ENCODE measurements at places on chromosomes 2 and 18.
A peak's percentile ranks its signal among the peaks of the same experiment; 100 is the strongest.

DNA sequence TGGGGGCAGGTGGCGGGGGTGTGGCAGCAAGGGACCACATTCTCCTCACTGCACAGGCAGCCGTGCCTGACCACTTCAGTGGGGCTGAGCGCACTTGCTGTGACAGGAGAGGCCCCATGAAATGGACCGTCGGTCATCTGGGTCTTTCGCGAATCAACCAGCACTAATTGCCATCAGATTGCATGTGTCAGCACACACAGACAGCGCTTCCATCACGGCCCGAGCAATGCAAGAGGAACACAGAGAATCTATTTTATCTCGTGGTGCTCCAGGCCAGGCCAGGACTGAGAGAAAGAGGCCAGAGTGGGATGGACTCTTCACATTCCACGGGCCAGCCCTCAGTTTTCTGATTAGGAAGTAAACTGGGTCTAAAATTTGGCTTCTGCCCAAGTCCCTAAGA is 87.0 kb downstream of the EIPR1 start:
- no peak for DNase-seq

GRCh38 chr2:112767693-112768330 is 3.4 kb upstream of the CKAP2L start:
- DNase-seq: no peak

DNA sequence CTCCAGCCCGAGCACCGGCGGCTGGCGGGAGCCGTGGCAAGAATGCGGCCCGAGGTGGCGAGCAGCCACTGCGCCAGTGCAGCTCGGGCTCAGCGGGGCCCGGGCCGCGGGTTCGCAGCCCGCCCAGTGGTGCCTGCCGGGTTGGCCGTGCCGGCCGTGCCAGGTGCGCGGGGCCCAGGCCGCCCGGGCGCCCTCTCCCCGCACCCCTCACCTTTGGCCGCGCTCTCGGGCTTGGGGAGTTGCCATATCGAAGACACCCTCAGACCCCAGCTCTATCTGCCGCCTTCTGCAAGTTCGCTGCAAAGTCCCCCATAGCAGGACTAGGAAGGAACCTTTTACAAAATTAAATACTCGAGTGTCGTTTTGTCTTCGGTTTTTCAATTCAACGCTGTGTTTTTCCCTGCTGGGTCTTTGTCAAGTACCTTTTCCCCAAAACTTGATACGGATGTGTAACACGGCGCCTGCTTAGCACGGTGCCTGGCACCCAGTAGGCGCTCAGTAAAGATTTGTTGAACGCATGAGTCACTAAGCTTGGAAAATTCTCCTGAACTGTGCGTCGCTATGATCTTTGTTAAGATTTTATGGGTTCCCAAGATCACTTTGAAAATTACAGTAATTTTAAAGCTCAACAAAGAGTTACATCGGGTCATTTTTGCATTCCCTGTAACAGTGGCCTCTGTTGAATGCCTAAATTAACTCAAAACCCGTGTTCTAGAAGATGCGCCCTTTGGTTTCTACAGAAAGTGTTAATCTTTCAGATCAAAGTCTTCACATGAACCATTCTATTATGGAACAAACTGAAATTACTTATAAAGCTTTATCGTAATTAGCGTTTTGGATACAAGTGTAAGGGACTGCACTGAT is 750 bp downstream of the STRADB start:
- DNase-seq: no peak

DNA sequence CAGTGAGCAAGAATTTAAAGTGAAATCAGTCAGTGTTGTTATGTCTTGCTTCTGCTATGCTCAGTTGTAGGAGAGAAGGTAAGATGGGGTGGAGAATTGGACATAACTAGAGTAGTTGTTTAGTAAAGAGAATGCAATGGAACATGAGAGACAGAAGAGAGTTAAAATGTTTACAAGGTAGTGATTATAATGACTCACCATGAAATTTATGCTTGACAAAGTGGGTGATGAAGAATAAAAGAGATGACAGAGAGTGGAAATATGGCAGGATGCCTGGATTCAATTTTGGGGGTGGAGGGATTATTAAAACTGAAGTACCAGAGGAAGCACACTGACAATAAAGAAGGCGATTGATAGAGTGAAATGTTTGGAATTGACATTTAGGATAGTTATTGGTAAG is 10.6 kb downstream of the SCG2 start:
- no peak for DNase-seq

GRCh38 chr2:40329739-40330030 is 122.2 kb downstream of the SLC8A1 start:
- DNase-seq: no peak

GRCh38 chr18:32674491-32674890 is 98.3 kb downstream of the KLHL14 start:
- no peak for DNase-seq

DNA sequence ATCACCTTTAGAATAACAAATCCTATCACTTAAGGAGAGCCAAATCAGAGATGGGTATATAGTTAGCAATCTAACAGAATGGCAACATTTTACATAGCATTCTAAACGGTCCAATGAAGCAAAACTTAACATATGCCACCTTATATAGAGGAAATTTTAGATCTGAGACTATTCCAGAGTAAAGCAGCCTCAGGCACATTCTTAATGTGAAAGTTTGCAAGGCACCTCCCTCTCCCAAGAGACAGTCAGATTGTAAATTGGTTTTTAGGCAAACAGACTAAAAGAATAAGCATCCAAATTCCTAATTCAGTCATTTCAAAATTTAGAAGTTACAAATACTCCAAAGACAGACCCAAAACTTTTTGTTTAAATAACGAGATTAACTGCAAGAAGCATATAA is 292.9 kb downstream of the STK39 start:
- DNase-seq: peak; percentile 28

DNA sequence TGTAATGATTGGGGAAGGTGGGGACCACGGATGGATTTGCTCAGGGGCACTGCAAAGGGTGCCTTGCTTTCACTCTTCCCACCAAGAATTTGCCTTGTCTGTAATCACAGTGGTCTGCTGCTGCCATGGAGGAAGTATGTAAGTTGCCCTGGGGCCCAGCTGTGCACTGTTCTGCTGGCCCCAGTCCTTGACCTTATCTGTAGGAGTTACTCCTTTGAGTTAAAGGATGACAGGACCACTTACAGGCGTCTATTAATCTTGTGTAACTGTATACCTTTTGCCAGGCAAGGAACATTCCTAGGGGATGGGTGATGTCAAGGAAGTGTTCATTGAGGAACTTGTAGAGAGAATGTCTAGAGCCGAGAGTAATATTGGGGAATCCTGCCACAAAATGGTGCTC is 212.8 kb upstream of the LRRTM1 start:
- no peak for DNase-seq

- DNase-seq: no peak
These were observed 302.8 kb upstream of the CCDC68 start for GRCh38 chr18:55262021-55262560.

- DNase-seq: no peak
These were observed 67.9 kb downstream of the HNRNPLL start for GRCh38 chr2:38534746-38535403.

GRCh38 chr2:127527001-127527804 is 914 bp upstream of the IWS1 start:
- DNase-seq: no peak

DNA sequence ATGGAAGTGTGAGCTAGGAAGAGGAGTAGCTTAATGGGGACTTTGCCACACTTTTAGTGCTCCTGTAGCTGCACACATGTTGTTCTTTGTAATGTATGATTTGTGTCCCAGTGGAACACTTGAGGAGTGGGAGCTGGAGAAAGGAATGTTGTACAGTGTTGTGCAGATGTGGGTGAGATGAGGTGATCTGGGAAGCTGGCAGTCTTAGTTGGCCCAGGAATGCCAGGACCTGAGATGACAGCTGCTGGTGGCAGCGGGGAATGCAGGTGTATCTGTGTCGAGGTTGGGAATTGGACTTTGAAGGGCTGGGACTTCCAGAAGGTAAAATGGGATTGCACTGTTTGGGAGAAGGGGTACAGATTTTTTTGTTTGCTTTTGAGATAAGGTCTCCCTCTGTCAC is 23.6 kb downstream of the NEDD4L start:
- DNase-seq: no peak

DNA sequence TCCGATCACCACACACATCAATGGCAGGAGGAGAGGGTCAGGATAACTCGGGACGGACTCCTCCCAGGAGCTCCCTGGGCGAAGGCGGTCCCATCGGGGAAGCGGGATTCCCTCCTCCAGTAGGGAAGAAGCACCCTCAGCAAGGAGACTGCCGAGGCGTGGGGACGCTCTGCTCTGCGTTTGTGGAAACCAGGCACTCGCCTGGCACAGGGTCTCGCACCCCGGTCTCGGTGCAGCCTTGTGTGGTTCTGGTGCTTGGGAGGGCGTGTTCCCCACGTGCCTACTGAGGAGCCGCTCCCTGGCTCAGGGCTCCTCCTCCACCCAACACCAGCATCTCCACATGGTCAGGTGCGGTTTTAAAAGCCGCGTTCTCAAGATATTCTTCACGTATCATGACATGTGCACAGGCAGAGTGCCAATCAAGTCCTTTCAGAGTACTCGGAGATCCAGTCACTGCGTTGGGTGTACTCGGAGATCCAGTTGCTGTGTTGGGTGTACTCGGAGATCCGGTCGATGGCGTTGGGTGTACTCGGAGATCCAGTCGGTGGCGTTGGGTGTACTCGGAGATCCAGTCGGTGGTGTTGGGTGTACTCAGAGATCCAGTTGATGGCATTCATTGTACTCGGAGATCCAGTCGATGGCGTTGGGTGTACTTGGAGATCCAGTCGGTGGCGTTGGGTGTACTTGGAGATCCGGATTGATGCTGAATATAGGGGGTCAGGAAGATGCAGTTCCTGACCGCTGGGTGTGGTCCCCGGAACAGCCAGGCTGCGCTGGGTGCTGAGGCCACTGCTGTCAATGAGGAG is 117.5 kb downstream of the RTP5 start:
- no peak for DNase-seq

GRCh38 chr18:34224423-34225217 is at the start of gene NOL4:
TSS of gene NOL4 (minus strand) at chr18:34224913. CDS start at chr18:34223253, 1,660 bp downstream.
- no peak for DNase-seq

DNA sequence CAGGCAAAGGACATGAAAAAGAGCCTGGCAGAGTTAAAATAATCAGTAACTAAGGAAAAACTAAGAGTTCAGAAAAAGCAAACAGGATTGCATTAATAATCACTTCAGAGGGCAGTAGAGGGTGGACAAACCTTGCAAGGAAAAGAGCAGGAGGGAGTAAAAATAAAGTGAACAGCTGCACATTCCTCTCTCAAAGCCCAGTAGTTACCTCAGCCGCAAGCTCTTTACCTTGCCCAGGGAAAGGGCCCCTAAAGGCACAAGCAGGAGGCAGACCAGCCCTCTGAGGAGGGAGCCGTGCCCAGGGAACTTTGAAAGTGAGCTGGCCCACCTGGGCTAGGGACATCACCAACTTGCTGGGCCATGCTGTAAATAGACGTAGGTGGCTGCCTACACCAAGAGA is 196.9 kb downstream of the C1D start:
- DNase-seq: no peak

GRCh38 chr18:54392543-54393023 is 34.9 kb downstream of the C18orf54 start:
- peak; percentile 58 for DNase-seq

- DNase-seq: no peak
These were observed 62.4 kb upstream of the TNP1 start for GRCh38 chr2:216922175-216922780.

DNA sequence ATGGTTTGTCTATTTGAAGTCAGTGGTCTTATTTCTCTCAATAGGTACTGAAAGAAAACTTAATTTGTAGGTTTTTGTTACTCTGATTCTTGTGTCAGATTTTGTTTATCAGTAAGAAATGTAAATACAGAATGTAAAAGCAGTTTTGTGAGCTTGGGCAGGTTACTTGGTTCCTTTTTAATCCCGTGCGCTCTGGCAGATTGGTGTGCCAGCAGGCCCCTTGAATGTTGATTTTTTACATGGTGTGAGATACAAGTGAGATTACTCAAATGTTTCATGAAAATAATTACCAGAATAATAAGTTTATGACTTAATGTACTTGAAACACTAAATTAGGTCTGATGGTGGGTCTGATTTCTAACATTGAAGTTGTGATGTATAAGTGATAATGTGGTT is 13.4 kb downstream of the HNRNPA3 start:
- no peak for DNase-seq

DNA sequence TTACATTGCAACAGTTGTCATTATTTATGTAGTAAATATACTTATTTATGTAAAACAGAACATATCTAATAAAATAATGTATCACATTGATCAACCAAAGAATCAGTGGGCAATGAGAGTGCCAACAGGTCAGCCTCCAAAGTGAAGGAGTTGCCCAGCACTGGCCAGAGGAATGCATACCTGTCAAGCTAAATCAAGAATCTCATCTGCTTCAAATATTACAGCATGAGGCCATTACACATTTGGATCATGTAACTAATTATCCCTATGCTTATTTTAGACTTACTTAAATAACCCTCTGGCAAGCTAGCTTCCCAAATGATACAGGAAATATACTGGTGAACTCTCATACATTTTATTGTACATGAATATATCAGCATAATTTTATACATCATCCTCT is 1211.7 kb upstream of the ACVR2A start:
- DNase-seq: peak; percentile 37

DNA sequence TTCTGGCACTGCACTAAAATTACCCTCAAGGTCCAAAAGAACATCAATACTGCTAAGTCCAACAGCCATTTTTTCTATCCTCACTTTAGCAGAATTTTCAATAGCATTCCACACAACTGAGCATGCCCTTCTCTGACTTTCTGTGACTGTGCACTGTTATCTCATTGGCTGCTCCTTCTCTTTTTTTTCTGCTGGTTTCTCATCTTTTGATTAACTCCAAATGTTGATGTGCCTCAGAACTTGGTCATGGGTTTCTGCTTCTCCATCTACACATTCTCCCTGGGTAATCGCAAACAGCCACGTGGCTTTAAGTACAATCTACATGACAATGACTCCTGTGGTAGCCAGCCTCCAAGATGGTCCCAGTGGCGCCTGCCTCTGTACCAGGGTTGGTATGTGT is 75.0 kb upstream of the CD226 start:
- DNase-seq: no peak

GRCh38 chr2:217049422-217049821 is 189.6 kb upstream of the TNP1 start:
- no peak for DNase-seq

DNA sequence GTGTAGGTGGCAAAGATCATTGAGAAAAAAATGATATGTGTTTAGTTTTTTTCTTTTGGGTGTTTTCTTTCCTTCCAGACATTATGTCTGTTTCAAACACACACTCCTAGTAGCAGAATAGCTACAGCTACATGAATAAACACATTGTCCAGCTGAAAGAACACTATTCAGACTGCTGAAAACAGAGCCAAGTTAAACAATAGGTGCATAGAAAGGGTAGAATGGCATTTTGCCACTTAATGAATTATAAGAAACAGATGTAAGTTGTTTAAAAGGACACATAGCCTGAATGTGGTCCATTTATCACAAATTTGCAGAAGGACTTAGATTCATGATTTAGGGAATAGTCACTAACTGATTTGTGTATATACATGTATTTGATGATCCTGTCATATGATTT is 20.1 kb downstream of the CTLA4 start:
- DNase-seq: no peak

DNA sequence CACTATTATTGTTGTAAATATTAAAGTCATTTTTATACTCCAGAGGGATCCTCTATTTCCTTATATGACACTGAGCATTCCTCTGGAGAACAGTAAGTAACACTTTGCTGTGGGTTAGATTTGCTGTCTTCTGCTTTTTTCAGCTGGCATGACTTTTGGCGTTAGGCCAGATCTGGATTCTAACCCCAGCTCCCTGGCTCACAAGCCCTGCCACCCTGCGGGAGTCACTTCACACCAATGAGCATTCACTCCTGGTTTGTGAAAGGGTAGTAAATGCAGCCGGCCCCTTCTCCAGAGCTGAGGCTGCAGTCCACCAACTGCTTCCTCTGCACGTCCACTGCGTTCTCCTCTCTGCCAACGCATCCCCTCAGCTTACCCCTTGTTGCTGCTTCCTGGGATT is 373.8 kb upstream of the RAB6C start:
- DNase-seq: peak; percentile 20
